ENCODE measurements at places on chromosomes 13 and 19.

DNA sequence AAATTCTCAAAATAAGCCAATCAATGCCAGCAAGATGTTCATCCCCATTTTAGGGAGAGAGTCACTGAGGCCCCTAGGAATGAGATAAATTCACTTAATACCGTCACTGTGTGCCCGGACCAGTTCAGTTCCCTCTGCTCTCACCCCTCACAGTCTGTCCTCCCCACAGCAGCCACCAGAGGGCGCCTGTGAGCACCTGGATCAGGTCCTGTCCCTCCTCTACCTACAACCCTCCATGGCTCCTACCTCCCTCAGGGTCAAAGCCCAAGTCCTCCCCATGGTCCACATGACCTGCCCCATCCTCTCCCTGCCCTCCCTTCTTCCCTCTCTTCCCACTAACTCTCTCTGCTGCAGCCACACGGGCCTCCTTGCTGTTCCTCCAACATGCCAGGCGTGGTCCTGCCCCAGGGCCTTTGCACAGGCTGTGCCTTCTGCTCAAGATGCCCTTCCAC lies 42.0 kb upstream of the NFIC start:
- peak; percentile 51 for DNase-seq

DNA sequence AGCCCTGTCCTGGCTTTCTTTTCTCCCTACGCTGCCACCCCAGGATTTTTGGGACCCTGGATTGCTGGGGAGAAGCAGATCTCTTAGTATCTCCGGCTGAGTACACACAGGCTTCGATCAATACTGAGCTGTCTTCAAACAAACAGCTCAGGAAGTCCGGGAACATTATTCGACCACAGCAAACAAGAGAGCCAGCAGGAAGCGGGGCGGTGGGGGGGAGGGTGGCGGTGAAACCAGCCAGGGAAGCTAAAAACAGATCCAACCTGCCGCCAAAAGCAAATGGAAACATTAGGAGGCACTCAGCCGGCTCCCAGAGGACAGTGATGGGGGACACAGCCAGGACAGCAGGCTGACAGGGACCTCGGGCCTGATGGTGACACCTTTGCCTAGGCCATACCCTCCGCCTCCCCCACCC lies 12.2 kb upstream of the BCAM start:
- no peak for DNase-seq

- DNase-seq: no peak
Measured at GRCh38 chr13:66200555-66200954, 1029.6 kb downstream of the PCDH9 start.

GRCh38 chr13:32316501-32316900 lies 1.2 kb downstream of the BRCA2 start:
- DNase-seq: no peak

DNA sequence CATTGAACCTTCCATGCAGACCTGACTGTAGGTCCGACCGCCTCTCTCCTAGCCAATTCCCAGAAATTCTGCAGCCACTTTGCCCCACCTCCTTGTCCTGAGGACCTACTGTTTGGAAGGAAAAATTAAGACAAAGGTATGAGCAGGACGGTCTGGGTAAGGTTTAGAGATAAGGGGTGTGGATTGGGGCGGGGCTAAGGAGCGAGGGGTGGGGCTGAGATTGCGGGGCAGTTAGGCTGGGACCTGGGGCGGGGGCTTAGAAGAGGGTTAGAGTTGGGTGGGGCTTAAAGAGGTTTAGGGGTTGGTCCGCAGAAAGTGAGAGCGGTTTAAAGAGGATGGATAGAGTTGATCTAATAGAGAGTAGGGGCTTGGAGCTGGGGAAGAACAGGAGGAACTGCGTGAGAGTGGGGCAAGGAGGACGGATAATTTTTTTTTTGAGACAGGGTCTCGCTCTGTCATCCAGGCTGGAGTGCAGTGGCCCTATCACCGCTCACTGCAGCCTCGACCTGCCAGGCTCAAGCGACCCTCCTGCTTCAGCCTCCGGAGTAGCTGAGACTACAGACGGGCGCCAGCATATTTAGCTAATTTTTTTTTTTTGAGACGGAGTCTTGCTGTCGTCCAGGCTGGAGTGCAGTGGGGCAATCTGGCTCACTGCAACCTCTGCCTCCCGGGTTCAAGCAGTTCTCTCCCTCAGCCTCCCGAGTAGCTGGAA lies 1.7 kb upstream of the ZNF865 start:
- DNase-seq: no peak

GRCh38 chr19:19721896-19722295 lies 11.0 kb downstream of the ZNF14 start:
- no peak for DNase-seq

DNA sequence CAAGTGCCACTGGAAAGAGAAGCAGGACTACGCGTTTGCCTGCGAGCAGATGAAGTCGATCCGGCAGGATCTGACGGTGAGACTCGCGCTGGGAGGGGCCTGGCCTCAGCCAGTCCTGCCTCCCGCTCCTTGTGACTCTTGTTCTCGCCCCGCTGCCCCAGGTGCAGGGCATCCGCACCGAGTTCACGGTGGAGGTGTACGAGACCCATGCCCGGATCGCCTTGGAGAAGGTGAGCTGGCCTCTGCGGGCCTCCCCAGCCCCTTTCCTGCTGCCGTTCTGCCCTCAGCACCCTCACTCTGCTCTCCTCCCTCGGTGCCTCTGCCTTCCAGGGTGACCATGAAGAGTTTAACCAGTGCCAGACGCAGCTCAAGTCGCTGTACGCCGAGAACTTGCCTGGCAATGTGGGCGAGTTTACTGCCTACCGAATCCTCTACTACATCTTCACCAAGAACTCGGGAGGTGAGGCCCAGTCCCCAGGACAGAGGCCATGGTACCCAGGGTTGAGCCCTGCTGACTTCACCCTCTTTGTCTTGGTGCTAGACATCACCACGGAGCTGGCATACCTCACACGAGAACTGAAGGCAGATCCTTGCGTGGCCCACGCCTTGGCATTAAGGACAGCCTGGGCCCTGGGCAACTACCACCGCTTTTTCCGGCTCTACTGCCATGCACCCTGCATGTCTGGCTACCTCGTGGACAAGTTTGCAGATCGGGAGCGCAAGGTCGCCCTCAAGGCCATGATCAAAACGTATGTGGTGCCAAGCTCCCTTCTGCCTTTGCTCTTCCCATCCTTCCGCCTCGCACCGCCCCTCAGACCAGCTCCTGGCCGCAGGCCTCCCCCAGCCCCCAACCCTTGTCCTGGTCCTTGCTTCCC lies 5.6 kb downstream of the LENG9 start:
- no peak for DNase-seq

GRCh38 chr13:102017248-102017647 lies 384.6 kb downstream of the FGF14 start:
- no peak for DNase-seq

DNA sequence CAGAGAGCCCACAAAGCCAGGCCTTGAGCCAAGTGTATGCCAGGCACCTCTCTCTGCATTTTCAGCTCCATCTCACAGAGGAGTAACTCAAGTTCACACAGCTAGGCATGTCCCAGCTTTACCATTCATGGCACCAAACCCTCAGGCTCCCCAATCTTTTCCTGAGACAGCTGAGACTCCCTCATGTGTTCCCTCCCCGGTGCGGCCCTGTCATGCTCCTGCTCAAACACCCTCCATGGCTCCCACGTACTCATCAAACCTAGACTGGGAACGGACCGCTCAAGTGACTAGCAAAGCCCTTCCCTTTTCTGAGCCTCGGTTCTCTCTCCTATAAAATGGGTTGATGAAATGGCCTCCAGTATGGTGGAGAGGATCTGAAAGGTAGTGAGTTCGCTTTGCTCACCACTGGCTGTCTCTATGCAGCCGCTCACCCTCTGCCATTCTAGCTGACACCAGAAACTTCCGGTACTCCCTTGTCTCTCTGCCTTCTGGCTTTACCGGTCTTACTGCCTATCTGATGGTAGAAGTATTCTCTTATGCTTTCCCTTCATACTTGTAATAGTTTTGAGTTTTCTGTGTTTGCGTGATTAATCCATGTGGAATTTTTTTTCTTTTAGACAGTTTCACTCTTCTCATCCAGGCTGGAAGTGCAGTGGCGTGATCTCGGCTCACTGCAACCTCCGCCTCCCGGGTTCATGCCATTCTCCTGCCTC lies 7.8 kb upstream of the SLC44A2 start:
- DNase-seq: no peak

- no peak for DNase-seq
Measured at GRCh38 chr19:19382118-19382517, 23.4 kb upstream of the GATAD2A start.

DNA sequence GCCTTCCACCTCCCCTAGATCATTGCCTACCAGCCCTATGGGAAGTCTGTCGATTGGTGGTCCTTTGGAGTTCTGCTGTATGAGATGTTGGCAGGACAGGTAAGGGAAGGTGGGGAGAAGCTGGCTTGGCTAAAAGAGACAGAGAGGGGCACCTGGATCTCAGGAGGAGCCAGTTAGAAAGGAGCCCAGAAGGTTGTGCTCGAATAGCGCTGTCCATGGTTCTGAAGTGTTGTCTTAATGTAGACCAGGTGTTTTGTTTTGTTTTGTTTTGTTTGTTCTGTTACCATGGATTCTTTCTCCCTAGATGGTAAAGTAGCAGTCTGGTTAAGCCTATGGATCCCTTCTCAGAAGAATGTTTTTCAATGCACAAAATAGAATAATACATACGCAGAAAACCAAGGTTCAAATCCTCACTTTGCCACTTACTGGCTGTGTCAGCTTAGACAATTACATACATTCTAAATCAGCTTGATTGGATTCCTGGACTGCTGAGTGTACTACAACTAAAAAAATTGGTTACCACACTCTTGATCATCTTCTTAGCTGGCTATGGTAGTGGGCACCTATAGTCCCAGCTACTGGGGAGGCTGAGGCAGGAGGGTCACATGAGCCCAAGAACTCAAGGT lies 5.9 kb upstream of the CACNG7 start:
- DNase-seq: no peak

DNA sequence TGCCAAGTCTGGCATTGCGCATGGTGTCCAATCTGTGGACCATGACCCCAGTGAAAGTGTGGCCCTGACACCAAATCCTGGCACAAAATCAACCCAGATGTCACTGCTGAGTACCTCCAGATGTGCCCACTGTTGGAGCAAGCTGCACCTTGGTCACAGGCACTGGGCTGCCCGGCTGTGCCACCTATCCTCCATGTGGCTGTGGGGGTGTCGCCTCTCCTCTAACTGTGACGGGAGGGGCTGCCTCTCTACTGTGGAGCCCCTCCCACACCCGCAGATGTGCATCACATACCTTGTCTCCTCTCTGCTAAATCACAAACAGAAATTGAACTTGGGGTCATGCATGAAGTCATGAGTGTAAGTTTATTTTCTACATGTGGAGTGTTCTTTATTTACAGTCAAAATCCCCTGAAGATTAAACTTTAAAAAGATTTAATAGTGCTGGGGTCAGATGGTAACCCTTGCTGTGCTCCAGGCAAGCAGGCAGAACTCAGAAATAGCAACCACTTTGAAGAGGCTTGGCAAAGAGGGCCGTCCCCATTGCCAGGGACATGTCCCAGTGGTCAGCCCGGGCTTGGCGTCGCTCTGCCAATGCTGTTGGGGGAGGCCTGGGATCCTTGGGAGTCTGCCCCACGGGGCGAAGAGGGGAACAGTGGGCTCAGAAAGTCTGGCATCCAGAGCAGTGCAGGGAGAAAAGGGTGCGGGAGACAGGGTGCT lies 46.4 kb upstream of the ZNF536 start:
- no peak for DNase-seq

DNA sequence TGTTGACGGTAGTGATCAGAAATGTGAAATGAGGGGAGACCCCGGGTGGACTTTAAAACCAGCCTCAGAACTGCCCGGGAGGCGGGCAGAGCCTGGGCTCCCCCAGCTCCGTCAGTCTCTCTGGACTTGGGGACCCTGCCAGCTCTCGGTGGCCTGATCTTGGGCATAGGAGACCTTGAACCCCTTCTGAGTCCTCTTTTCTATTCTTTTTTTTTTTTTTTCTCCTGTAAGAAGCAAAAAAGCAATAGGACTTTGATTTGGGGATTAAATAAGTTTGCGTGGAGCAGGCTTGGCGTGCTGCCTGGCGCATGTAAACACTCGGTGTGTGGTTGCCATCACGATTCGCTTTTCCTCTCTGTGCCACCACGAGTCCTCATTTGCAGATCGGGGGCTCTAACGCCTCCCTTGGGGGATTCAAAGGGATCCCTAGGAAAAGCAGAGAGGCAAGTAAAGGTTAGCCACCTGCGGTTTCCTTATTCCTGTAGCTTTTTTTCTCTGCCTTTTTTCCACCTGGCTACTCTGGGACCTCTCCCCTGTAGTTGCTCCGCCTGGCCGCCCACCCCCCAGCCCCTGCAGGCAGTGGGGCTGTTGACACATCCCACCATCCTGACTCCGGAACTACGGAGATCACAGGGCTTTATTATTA lies 1.3 kb downstream of the SAFB start:
- no peak for DNase-seq

DNA sequence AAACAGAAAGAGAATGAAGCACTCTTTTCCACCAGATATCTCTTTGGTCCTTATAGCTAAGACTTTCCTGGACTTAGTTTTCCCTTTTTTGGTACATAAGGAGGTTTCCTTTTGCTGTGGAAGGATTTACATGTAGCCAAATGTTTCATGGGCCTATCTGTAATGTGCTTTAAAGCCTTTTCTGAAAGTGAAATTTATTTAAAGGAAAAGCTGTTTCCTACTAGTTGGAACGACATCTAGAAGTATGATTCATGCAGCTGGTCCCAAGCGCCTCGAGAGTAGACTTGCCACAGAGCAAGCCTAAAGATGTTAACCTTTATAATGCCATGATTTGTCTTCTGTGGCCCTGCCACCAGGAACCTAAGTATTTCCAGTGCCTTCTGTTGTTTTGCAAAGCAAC lies 390.3 kb downstream of the DLEU7 start:
- no peak for DNase-seq

GRCh38 chr13:113452942-113453901 lies at the start of gene ADPRHL1:
TSS of gene ADPRHL1 (minus strand) at chr13:113453488. CDS start at chr13:113453437, 51 bp downstream.
- DNase-seq: no peak

GRCh38 chr19:35942235-35942634 lies 6.1 kb downstream of the LRFN3 start:
- DNase-seq: no peak

DNA sequence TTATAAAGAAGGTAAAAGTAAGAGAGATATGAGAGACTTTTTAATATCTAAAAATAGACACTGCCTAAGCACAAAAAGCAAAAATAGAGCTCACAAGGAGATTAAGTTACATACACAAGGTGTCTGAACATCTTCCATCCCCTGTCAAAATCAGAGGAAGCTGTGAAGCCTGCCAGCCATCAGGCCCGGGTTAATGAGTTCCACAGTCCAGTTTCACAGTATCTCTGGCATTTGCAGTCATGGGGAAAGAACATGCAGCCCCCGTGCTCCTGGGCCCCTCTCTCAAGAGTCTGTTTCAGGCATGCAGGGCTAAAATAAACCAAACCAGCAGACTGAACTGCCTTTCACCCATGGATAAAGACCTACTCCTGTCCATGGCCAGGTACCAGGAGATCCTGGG lies 79.2 kb downstream of the TBC1D4 start:
- DNase-seq: no peak

- DNase-seq: no peak
Measured at GRCh38 chr19:45601115-45601514, 897 bp downstream of the GPR4 start.

Measured in stimulated activated CD4-positive, alpha-beta T cell treated with anti-CD3 and anti-CD28 coated beads, Interleukin-1b, Interleukin-23, amount 100 ng/mL, for 24 hours (primary cell).